ENCODE measurements at places on chromosomes 2 and 18.

DNA sequence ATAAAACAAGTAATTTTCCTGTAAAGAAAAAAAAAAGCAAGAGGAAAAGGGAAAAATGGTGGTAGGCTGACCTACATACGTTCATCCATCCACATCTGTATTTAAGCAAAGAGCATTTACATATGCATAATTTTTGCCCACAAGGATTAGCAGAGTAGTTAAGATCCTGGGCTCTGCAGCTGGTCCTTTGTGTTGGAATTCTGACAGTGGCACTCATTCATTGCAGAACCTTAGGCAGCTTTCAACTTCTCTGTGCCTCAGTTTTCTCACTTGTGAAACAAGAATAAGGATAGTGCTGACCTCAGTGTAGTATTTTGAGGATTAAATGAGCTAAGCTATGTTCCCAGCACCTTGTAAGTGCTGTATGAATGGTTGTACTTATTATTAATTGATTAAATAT lies 211.3 kb downstream of the ARL4C start:
- DNase-seq: no peak

DNA sequence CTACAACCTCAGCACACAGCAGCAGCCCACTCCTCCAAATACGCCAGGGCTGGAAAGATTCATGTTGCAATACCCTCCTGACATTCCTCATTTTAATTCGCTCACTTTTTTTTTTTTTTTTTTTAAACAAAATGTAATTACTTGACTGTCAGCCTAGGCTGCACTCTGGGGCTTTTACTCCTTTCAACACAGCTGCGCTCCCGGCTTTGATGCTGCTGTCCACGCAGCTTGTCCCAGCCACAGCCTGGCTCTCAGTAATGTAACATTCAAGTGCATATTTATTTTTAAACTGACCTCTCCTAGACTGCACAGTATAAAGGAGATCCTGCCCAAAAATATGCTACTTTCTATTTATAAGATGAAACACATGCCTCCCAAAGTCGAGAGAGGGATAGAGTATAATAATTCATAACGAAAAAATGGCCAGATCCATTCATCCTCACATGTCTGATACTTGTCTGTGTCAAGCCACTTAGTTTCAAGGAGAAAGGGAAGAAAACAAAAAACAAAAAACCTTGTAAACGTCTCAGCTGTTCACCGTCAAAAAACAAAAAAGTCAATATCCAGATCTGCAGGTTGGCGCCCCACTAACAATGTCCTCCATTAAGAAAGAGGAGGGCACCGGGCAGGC lies 949 bp downstream of the CDC42EP3 start:
- DNase-seq: no peak

DNA sequence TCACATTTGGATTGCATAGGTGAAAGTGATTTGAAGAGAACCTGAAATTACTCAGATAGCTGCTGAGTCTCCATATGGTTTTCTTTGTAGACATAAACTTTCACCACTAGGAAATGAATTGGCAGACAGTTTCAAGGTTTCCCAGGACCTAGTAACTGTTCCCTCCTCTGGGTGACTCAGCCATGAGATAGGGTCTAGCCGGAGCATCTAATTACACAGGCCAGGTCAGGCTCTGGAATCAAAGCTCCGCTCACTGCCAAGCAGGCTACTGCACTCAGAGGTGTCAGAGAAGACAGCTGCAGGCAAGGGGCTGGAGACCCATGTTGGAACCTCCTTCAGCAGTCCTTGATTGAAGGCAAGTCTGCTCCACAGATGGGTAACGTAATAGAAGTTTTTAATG lies 429.2 kb downstream of the TNS1 start:
- no peak for DNase-seq

- no peak for DNase-seq
Observed at GRCh38 chr2:37573451-37574388, 97.7 kb downstream of the CDC42EP3 start.

GRCh38 chr2:189024901-189025618 lies 50.9 kb downstream of the COL3A1 start:
- DNase-seq: no peak
